ENCODE measurements at places on chromosomes 1 and 21. TPM values are rescaled to one million over a fixed set of nuclear protein-coding genes. Genes with fewer than 3 reads are reported as not detected.

The C1QA gene
- total RNA-seq: not detected

The PCBP3 gene
- total RNA-seq: 8.1 TPM

The TAS1R1 gene
- not detected for total RNA-seq

The SPRR5 gene
- not detected for total RNA-seq

The TNFRSF4 gene
- total RNA-seq: not detected

The OR10R2 gene
- not detected for total RNA-seq

The NOC2L gene
- total RNA-seq: 271 TPM

The SLC35F3 gene
- total RNA-seq: 7.5 TPM

The CD1D gene
- 0.34 TPM for total RNA-seq

The S100A3 gene
- 9.0 TPM for total RNA-seq

DNA sequence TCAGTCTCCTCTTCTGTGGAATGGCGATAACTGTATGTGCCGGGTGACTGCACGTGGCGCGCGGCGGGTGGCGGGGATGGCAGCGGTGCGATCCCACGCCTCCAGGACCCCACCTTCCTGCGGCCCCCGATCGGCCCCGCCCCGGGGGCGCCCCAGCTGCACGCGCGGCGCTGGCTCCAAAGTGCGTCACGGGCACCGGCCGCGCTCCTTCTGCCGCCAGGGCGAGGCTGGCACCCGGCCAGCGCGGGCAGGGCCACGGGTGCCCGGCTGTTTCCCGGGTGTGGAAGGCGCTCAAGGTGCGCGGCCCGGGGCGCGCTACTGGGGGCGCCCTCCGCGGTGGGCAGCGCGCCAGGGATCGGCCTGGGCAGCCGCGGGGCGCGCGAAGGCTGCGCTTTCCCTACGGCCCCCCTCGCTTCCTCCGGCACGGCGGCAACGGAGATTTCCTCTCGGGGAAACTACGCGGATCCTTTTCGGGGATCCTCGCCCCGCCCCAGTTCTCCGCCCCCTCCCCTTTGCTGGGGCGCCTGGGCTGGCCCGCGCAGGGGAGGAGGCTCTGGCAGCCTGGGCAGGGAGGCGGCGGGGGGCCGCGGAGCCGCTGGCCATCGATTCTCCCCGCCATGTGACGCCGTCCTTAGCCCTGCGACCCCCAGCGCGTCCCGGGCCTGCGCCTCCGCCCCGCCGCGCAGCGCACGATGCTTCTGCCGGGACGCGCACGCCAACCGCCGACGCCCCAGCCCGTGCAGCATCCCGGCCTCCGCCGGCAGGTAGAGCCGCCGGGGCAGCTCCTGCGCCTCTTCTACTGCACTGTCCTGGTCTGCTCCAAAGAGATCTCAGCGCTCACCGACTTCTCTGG is at the start of gene EVA1C:
Gene EVA1C, plus strand, starts transcription at position 545 of the 853 bp plus-strand sequence. Its CDS starts 148 bp downstream, at position 693.
- DNase-seq: peak; percentile 66

DNA sequence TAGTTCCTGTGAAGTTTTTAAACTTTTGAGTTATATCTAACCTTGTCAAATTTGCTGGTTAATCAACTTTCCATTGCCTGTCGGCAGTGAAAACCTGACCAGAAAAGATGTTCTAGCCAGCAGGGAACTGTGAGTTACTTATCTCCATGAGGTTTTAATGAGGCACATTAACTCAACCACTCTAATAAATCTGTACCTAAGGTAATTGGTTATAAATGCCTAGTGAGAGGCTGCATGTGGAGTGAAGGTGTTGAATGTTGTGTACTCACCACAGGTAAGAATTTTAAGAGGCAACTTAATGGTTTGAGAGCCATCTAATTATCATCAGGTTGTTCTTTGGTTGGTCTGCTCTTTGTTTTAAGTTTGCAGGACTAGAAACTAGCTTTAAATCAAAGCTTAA is 138.4 kb upstream of the LHX8 start:
- no peak for DNase-seq

- peak; percentile 56 for DNase-seq
Observed at GRCh38 chr1:94542088-94542870, 720 bp upstream of the F3 start.

DNA sequence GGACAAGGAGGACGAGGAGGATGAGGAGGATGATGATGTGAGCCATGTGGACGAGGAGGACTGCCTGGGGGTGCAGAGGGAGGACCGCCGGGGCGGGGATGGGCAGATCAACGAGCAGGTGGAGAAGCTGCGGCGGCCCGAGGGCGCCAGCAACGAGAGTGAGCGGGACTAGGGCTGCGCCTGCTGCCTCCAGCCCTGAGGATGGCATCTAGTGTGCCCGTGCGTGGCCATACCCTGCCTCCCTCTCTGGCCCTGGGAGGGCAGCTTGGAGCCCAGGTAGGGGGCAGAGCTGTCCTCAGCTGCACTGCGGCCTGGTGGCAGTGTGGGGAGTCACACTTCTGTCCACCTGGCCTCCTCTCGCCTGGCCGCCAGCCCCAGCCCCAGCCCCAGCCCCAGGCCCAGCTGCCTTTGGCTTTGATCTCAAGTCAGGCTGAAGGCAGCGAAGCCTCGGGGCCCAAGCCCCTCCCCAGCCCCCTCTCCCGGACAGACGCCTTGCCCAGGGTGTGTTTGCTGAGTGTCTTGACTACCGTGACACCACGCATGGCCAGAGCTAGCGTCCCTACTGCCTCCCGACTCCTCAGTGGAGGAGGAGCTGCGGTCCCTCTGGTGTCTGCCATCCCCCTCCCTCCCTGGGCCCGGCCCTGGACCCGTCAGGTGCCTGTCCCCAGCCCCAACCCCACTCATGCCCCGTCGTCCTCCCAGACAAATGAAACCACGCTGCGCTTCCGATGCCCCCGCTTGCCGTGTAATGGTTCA is 155.2 kb downstream of the PEX14 start:
- no peak for DNase-seq

DNA sequence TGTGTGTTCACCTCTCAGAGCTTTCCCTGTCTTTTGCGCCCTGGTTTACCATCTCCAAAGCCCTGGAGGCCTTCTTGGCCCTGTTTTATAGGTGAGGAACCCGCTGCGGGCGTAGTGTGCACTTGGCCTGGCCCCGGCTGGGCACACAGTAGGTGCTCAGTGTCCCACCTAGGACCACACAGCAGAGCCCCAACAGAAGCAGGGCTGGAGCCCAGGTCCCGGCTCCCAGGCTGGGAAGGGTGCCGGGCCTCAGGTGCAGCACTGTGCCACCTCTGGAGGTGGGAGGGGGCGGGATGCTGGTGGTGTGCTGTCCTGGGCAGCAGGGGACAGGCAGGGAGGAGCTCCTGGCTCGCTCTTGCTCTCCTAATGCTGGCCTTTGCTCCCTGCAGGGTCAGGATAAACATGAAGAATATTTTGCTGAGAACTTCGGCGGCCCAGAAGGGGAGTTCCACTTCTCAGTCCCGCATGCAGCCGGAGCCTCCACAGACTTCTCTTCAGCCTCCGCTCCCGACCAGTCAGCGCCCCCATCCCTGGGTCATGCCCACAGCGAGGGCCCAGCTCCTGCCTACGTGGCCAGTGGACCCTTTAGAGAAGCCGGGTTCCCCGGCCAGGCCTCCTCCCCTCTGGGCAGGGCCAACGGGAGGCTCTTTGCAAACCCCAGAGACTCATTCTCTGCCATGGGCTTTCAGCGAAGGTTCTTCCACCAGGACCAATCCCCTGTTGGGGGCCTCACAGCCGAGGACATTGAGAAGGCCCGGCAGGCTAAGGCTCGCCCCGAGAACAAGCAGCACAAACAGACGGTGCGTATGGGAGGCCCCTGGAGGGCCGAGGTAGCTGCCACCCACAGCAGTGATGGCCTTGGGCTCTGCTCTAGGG is 24.8 kb downstream of the COQ8A start:
- no peak for DNase-seq

DNA sequence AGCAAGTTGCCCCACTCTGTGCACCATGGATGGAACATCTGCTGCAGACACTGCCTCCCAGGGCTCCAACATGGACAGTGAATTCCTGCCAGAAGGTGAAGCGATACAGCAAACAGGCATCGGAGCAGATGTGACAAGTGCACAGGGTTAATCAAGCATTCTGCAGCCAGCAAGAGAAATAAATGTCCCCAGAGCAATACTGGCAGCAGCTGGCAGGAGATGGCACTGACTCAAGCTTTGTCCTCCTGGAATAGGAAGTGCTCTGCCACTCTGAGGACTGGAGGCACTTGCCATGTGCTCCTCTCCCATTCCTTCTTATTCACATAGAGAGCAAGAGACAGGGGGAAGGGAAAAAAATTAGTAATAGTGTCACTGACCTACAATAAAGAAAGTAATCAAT is 402.7 kb upstream of the DAB1 start:
- no peak for DNase-seq

DNA sequence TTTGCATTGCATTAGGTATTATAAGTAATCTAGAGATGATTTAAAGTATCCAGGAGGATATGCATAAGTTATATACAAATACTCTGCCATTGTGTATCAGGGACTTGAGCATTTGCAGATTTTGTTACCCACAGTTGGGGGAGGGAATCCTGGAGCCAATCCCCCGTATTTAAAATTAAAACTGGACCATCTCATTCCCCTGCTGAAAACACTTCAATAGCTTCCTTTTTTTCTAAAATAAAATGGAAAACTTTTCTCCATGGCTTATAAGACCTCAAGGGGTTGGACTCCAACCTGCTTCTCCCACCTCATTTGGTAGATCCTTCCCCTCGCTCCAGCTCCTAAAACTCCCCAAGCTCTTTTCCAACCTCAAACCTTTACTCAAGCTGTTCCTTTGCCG is 10.4 kb upstream of the CD34 start:
- DNase-seq: no peak

DNA sequence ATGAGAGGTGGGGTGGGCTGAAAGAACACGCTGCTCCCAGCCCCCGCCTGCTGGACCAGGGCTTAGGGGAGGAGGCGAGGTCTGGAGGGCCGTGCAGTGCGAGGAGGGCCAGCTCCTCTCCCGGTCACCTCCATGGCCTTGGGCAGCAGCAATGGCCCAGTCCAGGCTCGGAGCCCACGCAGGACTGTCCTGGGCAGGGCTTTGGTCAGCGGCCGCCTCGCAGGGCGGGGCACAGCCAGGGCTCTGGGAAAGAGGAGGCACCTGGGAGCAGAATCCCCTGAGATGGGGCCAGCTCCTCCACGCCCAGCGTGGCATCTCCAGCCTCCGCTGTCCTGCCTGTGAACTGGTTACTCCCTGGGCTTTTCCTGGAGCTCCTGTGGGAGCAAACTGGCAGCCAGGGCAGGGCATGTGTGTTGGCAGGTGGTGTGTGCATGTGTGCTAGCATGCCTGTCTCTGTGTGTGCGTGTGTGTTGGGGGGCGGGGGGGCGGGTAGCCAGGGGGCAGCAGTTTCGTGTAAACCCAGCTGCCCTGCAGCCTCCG is 27.4 kb downstream of the ARHGEF16 start:
- no peak for DNase-seq

GRCh38 chr1:216826646-216827045 is 103.4 kb upstream of the ESRRG start:
- no peak for DNase-seq

DNA sequence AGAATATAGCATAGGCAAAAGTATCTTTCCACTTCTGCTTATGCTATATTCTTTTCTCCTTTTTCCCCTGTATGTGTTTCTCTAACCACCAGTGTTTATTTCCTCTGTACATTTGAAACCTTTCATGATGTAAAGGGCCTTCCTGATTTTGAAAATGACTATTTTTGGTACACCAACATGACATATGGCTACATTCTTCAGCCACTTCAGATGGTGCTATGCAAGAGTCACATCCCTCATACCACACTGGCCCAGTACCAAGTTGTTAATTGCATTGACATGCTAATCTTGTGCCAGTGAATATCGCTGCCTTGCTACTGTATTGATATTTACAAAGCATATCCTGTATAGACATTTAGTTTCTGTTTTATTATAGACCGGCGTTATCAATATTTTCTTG is 408.7 kb downstream of the NCAM2 start:
- DNase-seq: no peak

DNA sequence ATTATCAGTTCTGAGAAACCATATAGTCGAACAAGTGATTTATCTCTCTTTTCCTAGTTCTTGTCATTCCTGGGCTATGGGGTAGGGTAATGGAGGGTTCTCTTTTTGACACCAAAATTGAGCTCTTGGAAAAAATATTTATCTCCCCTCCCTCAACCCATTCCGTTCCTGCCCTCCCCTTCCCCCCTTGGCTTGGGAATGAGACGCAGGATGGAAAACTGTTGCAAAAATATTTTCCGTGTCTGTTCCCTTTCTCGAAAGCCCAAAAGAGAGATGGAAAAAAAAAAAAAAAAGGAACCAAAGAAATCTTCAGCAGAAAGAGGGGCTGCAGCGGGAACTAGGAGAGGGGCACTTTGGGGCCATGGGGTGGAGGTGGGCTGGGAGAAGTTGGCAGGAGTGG is 766 bp downstream of the ATP2B4 start:
- DNase-seq: no peak

GRCh38 chr1:26582836-26583460 is 53.4 kb downstream of the RPS6KA1 start:
- peak; percentile 80 for DNase-seq

GRCh38 chr1:229155472-229155871 is 115.4 kb upstream of the RAB4A start:
- no peak for DNase-seq

- DNase-seq: no peak
Observed at GRCh38 chr1:222459652-222460051, 88.3 kb downstream of the HHIPL2 start.

GRCh38 chr1:154607609-154608396 is at the start of gene ADAR:
ADAR (minus strand) TSS chr1:154608186; CDS start chr1:154608006, 180 bp downstream.
- DNase-seq: peak; percentile 96

- DNase-seq: no peak
Observed at GRCh38 chr1:101410048-101410878, 173.4 kb downstream of the S1PR1 start.

- no peak for DNase-seq
Observed at GRCh38 chr1:33641104-33641830, 168.8 kb downstream of the ZSCAN20 start.

GRCh38 chr21:46454142-46454541 is 4.5 kb upstream of the DIP2A start:
- DNase-seq: no peak

DNA sequence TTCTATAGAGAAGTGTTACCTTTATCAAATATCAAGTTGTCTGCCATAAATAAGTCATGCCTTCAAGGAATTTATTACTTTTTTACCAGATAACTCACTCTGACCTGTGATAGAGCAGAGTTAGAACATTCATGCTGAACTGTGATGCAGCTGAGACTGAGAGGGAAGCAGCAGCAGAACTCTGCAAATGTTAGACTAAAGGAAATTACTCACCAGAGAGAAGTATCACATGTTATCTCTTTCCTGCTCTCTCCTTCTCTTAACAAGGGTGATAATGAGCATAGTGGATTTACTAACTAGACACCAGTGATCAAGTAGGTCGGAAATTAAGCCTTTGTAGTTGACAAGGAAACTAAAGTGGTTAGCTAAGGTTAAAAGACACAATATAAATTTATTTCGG is 181.6 kb downstream of the RASAL2 start:
- peak; percentile 9 for DNase-seq

- DNase-seq: no peak
Observed at GRCh38 chr1:20980051-20980450, 192.9 kb upstream of the HP1BP3 start.

DNA sequence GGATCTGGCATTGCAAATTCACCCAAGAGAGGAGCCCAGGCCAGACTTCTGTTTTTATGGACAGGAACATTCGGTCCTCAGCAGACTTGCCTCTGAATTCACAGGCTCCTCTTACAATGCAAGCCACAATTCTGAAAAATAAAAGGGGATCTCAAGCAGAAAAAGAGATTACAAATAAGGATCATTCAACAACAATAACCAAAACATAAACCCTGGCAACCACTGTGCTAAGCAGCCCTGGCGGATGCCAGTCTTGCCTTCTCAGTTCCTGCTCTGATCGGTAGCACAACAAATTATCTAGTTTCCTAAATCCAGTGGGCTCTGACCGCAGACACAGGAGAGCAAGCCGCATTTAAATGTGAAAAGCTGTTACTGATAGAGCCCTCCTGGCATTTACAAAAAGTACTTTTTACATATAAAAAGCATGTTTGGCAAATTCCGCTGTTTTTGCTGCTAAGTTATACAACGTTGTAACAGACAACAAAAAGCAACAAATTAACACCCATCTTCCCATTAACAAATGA is 123.4 kb upstream of the FOXD3 start:
- DNase-seq: no peak

Measured in Daoy (cell line).